ENCODE measurements at places on chromosomes 4 and X.

DNA sequence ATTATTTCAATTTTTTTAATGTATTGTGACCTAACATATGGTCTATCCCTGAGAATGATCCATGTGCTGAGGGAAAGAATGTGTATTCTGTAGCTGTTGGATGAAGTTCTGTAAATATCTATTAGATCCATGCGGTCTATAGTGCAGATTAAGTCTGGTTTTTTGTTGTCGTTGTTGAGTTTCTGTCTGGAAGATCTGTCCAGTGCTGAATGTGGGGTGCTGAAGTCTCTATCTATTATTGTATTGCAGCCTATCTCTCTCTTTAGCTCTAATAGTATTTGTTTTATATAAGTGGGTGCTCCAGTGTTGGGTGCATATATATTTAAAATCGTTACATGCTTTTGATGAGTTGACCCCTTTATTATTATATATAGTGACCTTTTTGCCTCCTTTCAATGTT, 26.2 kb upstream of the PAGE3 start:
- no peak for DNase-seq

DNA sequence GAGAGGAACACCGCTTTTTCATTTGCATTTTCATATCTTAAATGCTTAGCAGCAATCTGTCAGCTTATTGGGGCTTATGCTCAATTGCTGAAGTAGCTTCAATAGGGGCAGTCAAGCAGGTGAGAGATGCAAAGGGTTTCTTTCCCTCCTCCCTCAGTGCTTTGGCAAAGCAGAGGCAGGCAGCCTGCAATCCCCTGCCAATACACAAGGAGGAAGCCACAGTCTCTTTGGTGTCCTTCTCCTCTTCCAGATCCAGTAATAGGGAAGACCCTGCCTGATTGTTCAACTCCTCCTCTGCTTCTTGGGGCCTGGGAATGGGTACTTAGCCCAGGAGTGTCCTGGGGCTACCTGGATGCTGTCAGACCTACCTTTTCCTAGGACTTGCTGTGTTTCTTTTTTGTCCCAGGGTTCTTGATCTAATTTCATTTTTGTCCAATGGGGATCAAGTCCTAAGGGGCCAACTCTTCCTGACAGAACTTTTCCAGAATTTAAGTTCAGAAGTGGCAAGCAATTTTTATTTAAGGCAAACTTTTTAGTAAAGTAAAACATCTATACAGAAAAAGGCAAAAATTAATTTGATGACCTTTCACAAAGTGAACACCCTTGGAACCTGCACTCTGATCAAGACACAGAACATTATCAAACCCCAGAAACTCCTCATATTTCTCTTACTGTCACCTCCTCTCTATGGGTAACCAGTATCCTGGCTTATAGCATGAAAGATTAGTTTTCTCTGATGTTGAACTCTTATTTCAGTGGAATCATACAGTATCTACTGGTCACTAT, 260.3 kb downstream of the PPP3CA start:
- no peak for DNase-seq

GRCh38 chr4:118974758-118975157, 86.1 kb downstream of the SYNPO2 start:
- no peak for DNase-seq

DNA sequence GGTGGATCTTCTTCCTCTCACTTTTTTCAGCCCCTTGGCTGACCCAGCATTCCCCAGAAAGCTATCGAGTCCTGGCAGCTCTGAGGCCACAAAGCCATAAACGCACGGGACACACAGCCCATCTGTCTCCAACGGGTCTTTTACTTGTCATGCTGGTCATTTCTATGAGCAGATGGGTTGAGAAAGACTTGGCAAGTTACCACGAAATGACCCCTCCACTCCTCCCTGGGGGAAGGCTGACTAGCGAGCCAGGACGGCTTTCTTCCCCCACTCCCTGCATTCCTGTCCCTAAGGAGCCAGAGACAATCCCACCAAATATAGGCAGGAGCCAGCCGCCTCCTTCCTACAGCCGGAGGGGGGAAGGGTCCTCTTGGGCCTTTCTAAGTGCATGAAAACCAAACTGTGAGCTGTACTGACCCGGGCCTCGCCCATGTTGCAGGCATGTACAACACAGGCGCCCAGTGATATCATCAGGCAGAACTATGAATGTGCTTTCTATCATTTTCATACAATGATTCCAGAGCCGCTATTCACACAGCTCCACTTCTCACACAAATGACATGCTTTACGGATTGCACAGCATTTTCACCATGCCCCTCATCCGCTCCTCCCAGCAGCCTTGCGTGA, 28.6 kb downstream of the AFAP1 start:
- no peak for DNase-seq

DNA sequence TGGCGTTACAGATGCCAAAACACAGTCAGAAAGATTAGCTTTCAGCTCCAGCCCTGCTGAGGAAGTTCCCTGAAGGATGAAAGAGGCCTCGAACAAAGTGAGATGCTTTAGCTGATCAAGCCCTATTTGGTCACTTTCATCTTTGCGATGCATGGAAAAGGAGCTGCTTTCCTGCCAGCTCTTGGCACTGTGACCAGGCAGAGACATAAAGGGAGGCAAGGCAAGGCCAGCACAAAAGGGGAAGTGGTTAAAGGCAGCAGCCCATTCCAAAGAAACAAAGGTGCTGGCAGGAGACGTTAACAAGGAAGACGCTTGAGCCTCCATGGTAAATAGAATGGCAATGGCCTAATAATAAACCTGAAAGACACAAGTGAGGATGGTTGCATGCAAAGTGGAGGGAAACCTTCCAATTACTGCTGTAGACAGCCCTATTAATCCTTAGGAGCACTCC, 617.1 kb upstream of the INTU start:
- no peak for DNase-seq

GRCh38 chr4:174218127-174218790, 65.2 kb downstream of the FBXO8 start:
- no peak for DNase-seq

- DNase-seq, result no peak
These were observed 1.1 kb downstream of the PLXNA3 start for GRCh38 chrX:154458954-154459778.

DNA sequence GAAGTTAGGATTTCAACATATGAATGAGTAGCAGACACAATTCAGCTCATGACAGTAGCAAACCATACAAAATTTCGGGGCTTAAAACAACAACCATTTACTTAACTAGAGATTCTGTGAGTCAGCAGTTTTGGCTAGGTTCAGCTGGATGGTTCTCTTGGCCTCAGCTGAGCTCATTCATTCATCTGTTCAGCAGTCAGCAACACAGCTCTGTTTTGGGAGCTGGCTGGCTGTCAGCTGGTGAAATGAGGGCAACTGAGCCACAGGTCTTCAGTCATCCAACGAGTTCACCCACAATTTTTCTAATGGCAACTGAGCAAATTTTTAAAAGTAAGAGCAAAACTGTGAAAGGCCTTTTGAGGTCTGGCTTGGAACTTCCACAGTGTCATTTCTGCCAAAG, 2005.1 kb upstream of the AGA start:
- no peak for DNase-seq

GRCh38 chrX:475926-476723, 89.4 kb upstream of the PPP2R3B start:
- DNase-seq, result no peak

GRCh38 chr4:22063613-22064012, 115.0 kb upstream of the KCNIP4 start:
- no peak for DNase-seq

DNA sequence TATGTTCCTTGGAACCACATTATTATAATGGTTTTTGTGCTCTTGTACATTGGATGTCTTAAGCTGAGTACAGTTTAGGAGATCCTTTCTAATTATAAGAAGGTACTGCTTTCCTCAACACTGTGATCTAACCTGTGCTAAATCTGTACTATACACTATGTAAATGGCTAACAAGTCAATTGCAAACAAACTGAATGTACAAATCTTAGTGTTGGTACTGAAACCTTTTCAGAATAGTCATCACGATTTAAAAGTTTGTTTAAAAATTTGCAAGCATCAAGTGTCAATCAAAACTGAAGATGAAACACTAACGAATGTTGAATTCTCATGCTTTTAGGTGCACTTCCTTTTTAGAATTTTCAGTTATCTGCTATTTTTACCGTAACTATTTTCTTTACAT, 2090.4 kb upstream of the TENM3 start:
- DNase-seq, result no peak

- DNase-seq, result no peak
These were observed 249.4 kb downstream of the ARHGAP10 start for GRCh38 chr4:147981305-147981704.

DNA sequence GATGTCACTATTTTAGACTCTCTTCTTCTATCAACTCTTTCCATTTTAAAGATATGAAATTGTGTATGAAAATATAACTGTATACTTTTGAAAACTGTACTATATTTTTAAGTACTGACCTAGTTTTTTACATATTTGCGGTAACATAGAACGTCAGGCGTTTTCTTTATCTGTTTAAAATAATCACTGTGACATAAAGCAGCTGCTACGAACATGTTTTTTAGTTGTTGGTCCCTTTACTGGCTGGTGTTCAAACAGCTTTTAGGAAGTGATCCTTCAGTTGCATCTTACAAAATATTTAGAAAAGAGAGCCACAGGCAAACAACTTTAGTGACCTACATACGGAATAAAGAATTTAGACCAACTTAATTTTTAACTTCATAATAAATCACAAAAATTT, 73.1 kb downstream of the METTL14 start:
- DNase-seq, result no peak

- DNase-seq, result no peak
These were observed 103.1 kb upstream of the SHISA3 start for GRCh38 chr4:42293967-42294813.

- no peak for DNase-seq
These were observed 155.5 kb upstream of the PRDX4 start for GRCh38 chrX:23511793-23512192.

- DNase-seq, result no peak
These were observed 36.3 kb downstream of the STBD1 start for GRCh38 chr4:76342803-76343202.

GRCh38 chr4:17531538-17532285, 16.7 kb downstream of the CLRN2 start:
- DNase-seq, result no peak

GRCh38 chr4:77797239-77797638, 21.9 kb downstream of the CNOT6L start:
- DNase-seq, result no peak

DNA sequence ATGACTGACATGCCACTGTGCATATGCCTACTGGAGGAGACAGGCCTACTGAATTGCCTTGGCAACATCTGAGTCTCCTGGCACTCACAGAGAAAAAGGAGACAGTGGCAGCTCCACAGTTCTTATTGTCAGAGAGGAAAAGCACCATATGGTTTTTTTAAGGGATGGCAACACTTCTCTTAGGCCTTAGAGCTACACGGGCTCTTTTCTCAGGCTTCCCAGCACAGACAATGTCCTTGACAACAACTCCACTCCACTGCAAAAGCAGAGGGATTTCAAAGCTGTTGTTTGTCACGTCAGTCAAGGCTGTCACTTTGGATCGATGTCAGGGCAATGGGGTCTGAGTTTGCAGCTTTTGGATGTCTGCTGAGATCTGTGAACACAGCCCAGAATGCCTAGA, 4.7 kb upstream of the CLCN4 start:
- no peak for DNase-seq

- no peak for DNase-seq
These were observed 7.5 kb upstream of the PDLIM3 start for GRCh38 chr4:185542626-185543315.

- no peak for DNase-seq
These were observed 8.7 kb upstream of the DCTD start for GRCh38 chr4:182925855-182926254.

- DNase-seq, result no peak
These were observed 157.3 kb downstream of the AASDH start for GRCh38 chr4:56229947-56230346.
